ENCODE measurements at places on chromosomes 11 and 22. TPM values are rescaled to one million over a fixed set of nuclear protein-coding genes. Genes with fewer than 3 reads are reported as not detected.

The LRRN4CL gene
- total RNA-seq = 6.2 TPM

The C11orf87 gene
- total RNA-seq = not detected

DNA sequence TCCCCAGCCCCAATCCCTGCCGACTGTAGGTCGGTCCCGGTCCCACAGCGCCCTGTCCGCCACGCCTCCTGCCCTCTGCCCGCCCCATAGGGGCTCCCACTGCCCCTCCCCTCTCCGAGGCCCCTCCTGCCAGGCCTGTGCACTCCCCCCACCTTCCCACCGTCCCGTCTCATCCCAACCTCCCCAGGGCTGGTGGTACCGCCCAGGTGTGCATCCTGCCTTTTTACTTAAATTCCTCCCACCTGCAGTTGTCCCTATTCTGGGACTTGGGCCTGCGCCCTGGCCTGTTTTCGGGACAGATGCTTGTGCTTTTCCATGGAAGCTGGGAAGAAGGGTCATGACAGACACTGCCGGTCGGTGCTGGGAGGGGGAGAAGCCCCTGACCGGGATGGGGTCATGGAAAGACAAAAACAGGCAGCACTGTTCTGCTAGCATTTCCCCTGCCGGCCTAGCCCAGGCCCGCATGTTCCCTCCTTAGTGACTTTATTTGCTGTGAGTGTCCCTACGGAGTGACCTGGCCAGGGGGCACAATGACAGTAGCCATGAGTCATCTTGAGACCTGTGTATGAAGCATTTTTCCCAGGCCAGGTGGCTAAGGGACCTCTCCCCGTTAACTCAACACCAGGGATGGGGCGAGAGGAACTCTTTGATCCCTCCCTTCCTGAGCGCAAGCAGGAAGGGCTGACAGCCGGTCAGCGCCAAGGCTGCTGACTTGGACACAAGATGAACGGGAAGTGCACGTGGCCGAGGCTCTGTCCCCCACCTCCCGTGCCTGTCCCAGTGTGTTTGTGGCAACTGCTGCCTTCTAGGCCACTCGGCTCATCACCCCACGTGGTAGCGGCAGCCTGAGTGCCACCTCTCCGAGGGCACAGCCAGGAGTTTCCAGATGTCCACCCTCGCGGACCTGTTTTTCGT lies 7.1 kb downstream of the TBX1 start:
- no peak for DNase-seq

DNA sequence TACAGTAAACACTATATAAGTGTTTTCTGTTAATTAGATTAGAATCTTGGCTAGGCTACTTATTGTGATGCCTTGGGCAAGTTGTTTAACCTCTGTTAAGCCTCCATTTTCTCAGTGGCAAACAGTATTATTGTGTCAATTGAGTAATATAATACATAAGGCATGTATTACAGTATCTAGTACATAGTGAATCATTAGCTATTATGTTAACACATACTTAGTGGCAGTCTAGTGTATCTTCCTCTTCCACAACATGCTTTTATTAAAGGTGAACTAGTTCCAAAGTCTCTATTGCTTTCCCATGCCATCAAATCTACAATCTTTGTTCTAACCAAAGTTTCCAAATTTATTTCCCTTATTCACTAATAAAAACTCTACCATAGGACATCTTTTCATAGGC lies 200.9 kb downstream of the SOX6 start:
- DNase-seq = no peak

- DNase-seq = peak; percentile 30
Measured at GRCh38 chr11:85685820-85686459, at the start of gene CCDC89. CCDC89 (minus strand) TSS chr11:85686195; CDS start chr11:85686130, 65 bp downstream.
